NCI-H774 (cell line): ENCODE measurements at places on chromosomes 3 and 15.

- no peak for DNase-seq
Observed at GRCh38 chr15:55823699-55824340, 80.9 kb upstream of the PRTG start.

- DNase-seq: no peak
Observed at GRCh38 chr3:37930495-37930894, 60.1 kb upstream of the VILL start.

DNA sequence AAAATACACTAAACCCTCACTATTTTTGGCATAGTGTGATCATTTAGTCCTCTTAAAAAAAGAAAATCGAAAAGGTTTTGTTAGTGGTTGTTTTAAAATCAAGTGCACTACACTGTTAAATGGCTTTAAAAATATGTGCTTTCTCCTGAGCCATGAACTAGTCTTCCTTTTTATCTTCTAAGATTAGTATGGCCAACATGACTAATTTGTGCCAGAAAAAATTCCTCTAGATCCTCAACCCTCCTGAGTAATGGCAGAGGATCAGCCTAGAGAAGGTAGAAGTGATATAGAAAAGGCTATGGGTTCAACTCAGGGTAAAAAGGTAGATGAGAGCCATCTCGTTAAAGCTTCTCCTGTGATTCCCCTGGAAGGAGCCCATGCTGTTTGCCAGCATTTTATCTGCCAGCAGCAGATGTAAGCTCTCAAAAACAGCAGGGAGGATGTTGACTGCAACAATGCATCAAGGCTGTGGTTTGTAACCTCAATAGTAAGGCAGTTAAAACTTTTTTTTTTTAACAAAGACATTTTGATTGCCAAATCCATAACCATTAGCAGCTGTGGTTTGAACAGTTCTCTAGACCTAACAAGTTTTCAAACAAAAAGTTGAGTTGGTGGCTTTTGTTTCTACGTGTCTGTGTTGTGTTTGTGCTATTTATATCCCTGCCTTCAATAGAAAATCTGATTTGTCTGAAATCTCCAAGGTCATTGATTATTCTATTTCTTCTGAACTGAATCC is 30.2 kb upstream of the ZNF609 start:
- DNase-seq: no peak

DNA sequence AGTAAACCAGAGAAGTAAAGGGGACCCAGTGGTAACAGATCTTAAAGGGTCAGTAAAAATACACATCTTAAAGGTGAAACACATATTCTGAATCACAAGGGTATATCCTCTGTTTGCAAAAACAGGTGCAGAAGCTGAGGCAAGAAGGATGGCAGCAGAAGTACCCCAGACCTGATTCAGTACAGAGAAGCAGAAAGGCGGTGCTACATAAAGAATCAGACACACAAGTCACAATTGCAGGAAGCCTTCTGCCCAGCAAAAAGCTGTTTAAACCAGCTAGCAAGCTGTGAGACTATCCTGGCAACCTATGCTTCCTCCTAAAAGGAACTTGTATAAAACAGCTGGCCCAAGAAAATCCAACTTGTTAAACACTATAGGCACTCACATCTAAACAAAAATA is 49.4 kb downstream of the ZNF280D start:
- DNase-seq: no peak

GRCh38 chr3:853489-853888 is 239.3 kb upstream of the CNTN6 start:
- no peak for DNase-seq

DNA sequence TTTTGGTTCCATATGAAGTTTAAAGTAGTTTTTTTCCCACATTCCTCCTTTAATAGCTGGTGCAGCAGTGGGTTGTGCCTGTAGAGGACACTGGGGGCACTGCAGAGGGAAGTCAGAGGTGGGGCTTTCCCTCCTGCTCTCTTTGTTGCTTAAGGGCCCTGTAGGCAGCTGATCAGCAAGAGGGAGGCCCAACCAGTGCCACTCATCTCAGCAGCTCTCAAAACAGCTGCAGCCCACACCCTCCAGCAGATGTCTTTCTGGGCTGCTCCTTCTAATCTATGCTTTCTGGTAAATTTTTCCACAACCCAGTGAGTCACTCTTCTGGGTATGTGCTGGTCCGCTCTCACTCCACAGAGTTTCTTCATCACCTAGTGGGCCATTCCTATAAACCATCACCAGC is 263.8 kb downstream of the FEZF2 start:
- no peak for DNase-seq

DNA sequence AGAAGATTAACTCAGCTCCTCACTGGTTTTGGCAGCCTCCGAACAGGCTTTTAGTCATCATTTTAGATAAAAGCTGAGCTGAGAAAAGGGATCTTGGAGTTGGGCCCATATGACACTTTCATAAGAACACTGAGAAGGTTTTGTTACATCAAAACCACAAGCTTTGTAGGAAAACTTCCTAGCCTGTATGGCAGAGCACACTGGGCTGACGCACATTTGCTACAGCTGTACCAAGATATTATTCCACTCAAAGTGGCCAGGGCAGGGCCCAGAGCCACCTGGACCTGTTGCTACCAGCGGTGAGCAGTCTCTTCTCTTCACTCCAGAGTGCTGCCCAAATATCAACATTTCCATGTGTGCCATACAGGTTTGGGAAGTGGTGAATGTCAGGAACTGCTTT is 160.5 kb upstream of the CCDC54 start:
- DNase-seq: no peak

- DNase-seq: no peak
Observed at GRCh38 chr15:85692873-85693272, 101.9 kb downstream of the KLHL25 start.

- no peak for DNase-seq
Observed at GRCh38 chr15:29472901-29473445, 203.4 kb upstream of the NSMCE3 start.

DNA sequence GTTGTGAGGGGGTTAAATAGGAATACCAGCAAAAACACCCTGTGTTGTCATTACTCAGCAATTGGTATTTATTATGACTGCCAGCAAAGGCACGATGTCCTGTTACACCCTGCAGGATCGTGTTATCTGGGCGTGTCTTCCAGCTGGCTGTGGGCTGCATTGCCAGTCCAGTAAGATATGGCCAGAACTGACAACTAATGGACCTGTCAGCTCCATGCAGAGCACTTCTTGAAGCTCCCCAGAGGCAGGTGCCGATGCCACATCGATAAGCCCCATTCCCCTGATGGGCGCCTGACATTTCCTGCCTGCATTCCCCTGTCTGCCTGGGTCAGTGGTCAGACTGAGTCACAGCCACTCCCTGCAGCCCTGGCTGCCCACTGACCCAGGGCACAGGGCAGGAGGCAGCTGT is 79.7 kb upstream of the RASGRF1 start:
- no peak for DNase-seq

DNA sequence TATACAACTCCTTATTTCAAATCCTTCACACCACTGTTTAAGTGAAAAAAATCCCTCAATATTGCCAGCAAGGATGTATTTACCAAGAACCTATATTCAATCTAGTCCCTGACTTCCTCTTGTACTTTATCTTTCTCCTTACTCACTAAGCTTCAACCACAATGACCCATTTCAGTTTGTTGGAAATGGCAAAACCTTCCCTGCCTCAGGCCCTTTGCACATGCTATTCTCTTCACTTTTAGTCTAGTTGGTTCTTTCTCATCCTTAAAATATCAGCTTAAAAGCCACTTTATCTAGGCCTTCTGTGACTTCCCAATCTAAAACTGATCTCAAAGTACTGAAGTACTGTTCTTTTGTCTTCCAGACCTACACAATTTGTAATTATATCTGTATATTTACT is 81.3 kb upstream of the ACTC1 start:
- DNase-seq: no peak

DNA sequence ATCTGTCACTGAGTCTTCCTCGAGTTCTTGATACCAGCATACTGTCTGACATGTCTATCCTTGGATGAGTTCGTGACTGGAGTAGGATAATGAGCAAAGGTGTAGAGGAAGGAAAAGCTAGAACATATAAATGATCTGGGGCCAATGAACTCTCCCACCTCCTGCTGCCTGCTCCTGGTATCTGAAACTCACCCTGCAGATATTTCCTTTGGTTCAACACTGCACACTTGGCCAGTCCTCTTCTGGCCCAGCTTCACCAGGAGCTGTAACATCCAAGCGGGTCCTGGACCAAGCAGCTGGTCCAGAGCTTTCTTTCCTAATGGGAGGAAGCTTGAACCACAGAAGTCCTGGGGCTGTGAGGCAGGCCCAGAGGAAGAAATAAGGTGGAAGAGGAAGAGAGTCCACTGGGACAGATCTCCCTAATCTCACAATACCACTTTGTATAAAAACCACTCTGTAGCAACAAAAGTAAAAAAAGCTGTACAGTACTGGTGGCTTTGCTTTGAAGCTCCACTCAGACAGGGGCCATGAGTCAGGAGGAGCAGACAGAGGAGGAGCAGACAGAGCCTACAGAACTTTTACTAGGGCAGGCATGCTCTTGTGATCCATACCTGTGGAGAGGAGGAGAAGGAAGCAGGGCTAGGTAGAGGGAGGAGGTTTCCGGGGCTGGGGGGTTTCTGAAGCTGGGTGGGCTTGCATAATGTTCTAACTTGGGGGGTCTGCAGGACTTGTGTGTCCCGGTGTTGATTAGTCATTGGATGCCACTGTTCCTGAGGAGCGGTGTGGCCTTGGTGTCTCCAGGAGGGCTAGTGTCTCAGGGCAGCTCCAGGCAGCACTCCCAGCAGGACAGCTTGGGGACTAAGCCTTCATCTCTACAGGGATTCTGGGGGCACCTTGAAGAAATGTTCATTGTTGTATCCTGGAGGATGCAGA is 166.9 kb downstream of the ABHD5 start:
- no peak for DNase-seq

- no peak for DNase-seq
Observed at GRCh38 chr3:192655040-192655439, 72.3 kb downstream of the FGF12 start.

- no peak for DNase-seq
Observed at GRCh38 chr3:124774327-124774718, 44.1 kb downstream of the UMPS start.

DNA sequence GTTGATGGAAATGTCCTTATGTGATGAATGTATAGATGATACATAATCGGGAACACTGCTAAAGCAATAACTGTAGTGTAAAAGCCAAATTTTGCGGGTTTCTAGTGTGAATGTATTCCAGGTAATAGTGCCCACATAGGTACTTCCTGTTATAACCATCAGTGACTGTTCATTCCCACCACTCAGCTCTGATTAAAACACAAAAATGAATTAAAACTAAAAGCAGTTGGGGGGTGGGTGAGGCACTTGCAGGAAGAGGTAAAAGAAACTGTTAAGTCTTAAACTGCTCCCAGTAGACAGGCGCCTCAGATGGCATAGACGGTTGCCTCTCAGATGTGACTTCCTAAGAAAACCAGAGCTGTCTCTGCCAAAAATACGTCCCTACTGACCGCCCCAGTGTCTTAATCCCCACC is 893 bp upstream of the MTHFS start:
- DNase-seq: no peak

DNA sequence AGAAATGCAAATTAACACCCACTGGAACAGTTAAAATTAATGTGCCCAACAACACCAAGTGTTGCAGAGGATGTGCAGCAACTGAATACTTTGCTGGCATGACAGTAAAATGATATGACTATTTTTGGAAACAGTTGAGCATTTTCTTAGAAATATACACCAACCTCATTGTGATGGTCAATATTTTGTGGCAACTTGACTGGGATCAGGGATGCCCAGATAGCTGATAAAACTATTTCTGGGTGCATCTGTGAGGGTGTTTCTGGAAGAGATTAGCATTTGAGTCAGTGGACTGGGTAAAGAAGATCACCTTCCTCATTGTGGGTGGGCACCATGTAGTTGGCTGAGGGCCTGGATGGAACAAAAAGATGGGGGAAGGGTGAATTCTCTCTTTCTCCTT is 57.9 kb downstream of the RPLP1 start:
- DNase-seq: no peak

DNA sequence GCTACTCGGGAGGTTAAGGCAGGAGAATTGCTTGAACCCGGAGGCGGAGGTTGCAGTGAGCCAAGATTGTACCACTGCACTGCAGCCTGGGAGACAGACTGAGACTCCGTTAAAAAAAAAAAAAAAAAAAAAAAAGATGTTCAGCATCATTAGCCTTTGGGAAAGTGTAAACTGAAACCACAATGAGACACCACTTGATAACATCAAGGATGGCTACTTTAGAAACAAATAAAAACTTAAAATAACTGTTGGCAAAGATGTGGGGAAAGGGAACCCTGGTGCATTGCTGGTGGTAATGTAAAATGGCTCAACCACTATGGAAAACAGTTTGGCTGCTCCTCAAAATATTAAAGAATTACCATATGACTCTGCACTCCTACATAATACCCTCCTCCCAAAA is 1.9 kb downstream of the LEO1 start:
- DNase-seq: no peak

GRCh38 chr15:34512628-34513027 is 70.8 kb downstream of the GOLGA8B start:
- DNase-seq: no peak

DNA sequence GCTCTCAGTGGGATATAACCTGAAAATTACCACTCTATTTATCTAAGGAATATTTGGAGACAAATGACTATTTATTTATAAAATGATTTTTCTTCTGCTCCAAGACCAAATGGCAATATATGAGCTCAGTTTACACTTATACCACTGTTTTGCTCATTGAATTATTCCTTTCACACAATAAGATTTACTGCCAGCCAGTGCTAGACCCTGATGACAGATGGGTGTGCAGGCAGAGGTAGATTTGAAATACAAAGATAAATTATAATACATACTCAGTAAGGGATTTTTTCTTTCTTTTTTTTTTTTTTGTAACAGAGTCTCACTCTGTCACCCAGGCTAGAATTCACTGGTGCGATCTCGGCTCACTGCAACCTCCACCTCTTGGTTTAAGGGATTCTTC is 980.3 kb downstream of the EPHA3 start:
- DNase-seq: no peak

DNA sequence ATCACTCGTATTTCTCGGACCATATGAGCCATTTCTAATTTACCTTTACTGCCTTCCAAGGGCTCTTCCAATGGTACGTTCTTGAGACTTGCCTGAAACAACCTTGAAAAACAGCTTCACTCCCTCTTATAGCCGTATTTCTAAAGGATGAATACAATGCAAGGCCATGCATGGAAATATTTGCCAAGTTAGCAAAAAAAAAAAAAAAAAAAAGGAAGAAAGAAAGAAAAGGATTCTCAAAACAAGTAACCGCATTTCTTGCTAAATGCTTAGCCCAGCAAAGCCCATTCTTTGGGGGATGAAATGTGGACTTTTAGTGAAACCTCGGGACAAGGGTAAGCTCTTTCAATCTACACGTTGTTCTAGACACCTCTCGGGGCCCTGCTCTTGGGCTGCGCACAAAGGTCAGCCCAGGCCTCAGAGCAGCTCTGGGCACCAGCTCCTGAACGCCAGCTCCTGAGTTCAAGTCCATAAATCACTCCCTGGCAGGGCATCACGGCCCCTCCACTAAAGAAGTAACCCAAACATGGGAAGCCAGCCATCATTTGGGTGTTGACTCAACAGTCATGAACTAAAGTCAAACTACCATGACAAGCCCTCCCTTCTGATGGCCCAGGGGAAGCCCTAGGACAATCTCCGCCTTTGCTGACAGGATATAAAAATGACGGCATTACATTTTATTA is 132.7 kb downstream of the ADAMTS17 start:
- no peak for DNase-seq

- no peak for DNase-seq
Observed at GRCh38 chr3:56900801-56901200, 99.1 kb upstream of the ARHGEF3 start.

GRCh38 chr15:79765081-79765480 is 131.7 kb downstream of the MTHFS start:
- no peak for DNase-seq
